ENCODE measurements at places on chromosomes 11 and 22. TPM values are rescaled to one million over a fixed set of nuclear protein-coding genes. Genes with fewer than 3 reads are reported as not detected.

GRCh38 chr11:88175569-88176075 lies 379 bp upstream of the RAB38 start:
- H3K36me3 ChIP-seq = no peaks in the 10 kb centered on the region
- H3K27ac ChIP-seq = no peak overlapping the region
- peaks cover 12% of the 10 kb centered on the region for H3K4me1 ChIP-seq

The ATP5MG gene
- total RNA-seq = 140 TPM

GRCh38 chr11:77092382-77092781 lies 10.3 kb upstream of the OMP start:
- H3K4me3 ChIP-seq = no peak overlapping the region
- peaks cover 7% of the 10 kb centered on the region for H3K36me3 ChIP-seq
- H3K27ac ChIP-seq = no peak overlapping the region
- H3K4me1 ChIP-seq = peaks cover 8% of the 10 kb centered on the region
- peaks cover 5% of the 10 kb centered on the region for H3K27me3 ChIP-seq

- H3K27me3 ChIP-seq = no peaks in the 10 kb centered on the region
- no peaks in the 10 kb centered on the region for H3K36me3 ChIP-seq
- H3K4me3 ChIP-seq = no peak overlapping the region
- no peak for DNase-seq
- H3K4me1 ChIP-seq = no peaks in the 10 kb centered on the region
- H3K27ac ChIP-seq = no peak overlapping the region
Observed at GRCh38 chr11:59691156-59691555, 22.3 kb upstream of the PATL1 start.

The CAPN5 gene
- 4.6 TPM for total RNA-seq
